ENCODE measurements at places on chromosomes 6 and 20.

- no peak for DNase-seq
Measured at GRCh38 chr20:35539756-35540212, 2.1 kb upstream of the ERGIC3 start.

DNA sequence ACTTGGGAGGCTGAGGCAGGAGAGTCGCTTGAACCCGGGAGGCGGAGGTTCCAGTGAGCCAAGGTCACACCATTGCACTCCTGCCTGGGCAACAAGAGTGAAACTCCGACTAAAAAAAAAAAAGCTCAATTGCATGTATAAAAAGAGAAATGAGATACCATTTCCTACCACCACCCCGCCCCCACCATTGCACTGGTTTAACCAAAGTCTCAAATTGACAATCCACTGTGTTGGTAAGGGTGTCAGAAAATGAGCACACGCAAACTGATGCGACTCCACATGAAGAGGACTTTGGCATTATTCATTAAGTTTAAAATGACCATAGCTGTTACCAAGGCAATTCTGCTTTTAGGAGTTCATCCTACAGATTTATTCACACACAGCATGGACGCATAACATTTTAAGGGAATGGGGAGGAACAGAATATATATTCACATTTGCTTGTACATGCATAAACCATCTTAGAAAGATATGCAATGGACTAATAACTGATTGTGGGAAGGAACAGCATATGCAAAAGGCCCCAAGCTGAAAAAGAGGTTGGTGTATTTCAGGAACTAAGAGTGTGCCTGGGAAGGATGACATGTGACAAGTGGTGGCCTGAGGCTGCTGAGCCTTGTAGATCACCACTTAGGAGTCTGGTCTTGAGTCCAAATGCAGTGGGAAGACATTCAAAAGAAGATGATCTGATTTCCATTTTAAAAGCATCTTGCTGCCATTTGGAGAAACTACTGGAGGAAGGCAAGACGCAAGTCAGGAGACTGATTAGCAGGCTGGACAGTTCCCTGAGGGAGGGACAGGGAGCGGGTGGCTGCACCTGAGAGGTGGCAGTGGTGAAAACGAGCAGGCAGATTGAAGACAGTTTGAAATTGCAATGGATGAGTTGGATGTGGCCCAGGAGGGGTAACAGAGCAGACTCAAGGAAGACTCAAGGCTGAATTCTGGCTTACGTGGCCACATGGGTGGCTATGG is 37.2 kb upstream of the PTPN1 start:
- no peak for DNase-seq

DNA sequence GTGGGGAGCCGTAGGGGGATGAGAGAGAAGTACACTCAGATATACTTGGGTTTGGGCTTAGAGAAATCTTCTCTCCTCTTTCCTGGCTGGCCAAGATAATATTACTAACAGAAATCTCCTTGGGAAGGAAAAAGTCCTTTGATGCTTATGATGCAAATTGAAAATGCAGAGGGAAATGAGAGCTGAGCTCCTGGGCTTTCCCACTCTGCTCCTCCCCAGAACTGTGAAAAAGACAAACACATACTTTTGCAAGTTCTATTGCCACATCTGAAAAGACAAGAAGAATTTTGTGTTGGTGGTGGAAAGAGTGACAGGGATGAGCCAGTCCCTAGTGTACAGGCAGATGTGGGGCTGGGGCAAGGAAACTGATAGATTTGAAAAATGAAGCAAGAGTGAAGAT is 185.9 kb downstream of the ANKRD60 start:
- DNase-seq = no peak

DNA sequence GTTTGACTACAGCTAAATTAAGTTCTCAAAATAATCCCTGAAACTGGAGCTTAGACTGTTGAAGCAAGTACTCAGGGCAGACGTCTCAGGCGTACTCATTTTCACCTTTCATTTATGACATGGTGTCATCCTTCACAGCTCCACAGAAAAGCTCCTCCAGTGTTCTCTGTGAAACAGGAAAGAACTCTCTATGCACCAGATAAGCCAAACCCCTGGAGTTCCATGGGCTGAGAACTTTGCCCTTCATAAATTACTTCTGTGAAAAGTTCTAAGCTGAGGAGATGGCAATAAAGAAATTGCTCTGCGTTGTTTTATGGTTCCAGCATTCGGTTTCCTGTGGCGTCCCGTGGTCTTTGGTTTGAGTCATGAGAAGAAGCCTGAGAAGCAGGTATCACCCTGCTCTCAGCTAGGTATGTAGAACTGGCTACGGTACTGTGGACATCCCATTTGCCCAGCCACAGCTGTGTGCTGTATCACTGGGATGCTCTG is 20.2 kb upstream of the RREB1 start:
- no peak for DNase-seq

DNA sequence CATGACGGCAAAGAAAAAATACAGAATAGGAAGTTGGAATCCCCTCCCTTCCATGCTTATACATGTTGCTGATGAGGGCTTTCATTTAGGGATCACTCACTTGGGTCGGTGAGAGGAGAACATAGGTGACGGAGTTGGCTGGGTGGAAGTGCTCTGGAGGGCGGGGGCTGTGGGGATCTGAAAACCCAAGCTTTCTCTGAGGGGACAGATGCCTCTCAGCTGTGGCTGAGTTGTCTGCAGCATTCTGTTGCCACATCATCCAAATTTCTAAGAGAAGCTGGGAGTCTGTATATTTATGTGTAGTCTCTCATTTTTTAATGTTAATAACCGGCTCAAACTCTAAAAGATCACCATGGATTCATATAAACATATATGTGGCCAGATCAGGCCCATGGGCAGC is 141.5 kb downstream of the PLCB4 start:
- no peak for DNase-seq

- no peak for DNase-seq
Measured at GRCh38 chr20:48897305-48898010, 24.1 kb upstream of the ARFGEF2 start.

DNA sequence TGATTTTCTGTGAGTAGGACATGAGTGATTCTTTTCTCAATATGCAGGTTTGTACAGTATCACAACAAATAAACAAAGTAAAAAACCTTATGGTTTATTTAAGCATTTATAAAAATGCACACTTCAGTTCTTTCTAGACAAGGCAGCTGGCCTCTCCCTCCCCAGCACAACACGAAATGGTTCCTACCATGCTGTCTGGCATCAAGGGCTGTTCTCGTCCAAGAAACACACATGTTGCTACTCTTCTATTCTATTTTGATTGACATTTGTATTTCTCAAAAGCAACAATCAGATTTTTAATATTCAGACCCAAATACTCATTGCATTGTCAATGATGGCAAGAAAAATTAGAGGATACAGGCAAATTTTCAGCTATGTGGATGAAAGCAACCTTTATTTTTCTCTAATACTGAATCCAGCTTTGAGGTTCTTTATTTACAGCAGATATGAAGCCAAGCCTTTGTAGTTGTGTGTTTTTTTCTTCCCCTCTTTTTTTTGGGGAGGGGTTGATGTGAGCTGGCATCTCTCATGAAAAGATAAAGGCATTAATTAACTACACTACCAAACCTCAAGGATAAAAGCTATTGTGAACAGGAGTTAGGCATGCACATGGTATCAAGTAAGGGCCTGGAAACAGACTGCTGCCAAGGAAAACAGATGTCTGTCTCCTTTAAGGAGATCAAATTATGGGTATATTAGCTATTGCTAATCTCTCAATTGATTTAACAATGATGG is 96.4 kb upstream of the PREP start:
- DNase-seq = no peak

Data from GF-D8 (cell line).